ENCODE measurements at places on chromosomes 5 and 9. TPM values are rescaled to one million over a fixed set of nuclear protein-coding genes. Genes with fewer than 3 reads are reported as not detected.

GRCh38 chr9:91428927-91429351, 5.3 kb upstream of the NFIL3 start:
- DNase-seq, result no peak

DNA sequence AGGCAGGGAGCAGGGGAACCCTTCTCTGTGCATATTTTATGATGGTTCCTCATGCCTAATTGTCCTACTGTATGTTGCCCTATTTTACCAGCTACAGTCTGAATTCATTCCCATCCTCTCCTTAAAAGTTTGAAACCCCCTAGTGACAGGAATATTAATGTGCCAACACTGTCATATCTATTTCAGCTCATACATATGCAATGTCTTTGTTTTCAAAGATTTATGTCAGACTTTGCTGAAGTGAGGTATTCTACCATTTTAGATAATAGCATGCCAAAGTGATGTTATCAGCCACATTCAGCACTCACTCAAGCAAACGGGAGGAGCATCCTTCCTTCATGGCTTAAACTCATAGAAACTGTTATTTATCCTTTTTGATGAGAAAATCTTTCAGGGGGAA, 696.5 kb downstream of the NR2F1-AS1 start:
- no peak for DNase-seq

DNA sequence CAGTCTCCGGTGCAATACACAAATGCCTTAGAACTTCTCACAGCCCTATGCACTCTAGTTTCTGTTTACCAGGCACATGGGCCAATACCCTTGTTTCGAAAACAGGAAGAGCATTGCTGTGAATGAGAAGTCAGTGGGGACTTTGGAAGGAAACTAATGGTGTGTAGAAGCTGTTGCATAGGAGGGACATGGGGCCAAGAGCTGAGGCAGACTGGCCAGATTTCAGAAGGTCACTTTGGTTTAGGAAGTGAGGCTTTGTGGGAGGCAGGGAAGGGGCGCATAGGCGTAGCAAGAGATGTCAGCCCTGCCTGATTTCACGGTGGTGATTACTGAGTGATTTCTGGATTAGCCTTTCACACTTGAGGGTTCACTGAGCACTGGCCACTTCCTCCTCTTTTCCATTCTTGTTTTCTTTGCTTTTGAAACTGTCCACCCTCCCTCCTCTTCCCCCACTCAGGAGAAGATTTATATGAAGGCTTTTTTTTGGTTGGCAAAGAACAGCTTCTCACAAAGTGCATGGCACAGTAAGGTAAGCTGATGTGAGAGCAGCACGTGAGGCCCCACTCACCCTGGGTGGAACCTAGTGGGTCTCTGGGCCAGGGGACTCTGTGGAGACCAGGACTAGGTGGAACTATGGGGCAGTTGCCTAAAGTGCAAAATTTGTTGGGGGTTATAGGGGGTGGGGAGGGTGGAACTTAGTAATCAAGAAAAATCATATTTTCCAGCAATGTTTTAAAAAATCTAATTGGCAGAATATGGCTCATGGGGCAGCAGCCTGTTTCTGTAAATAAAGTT, 6.1 kb upstream of the TMEM252 start:
- DNase-seq, result no peak

GRCh38 chr5:92505925-92506324, 1075.1 kb downstream of the NR2F1-AS1 start:
- DNase-seq, result no peak

CCL27 gene
- total RNA-seq, result not detected

ACTBL2 gene
- total RNA-seq, result not detected
